ENCODE measurements at places on chromosomes 3 and 15.

GRCh38 chr15:85752124-85752475 lies 42.6 kb downstream of the KLHL25 start:
- no peak for DNase-seq

- DNase-seq, result no peak
These were observed 76.4 kb downstream of the DHX36 start for GRCh38 chr3:154247806-154248415.

DNA sequence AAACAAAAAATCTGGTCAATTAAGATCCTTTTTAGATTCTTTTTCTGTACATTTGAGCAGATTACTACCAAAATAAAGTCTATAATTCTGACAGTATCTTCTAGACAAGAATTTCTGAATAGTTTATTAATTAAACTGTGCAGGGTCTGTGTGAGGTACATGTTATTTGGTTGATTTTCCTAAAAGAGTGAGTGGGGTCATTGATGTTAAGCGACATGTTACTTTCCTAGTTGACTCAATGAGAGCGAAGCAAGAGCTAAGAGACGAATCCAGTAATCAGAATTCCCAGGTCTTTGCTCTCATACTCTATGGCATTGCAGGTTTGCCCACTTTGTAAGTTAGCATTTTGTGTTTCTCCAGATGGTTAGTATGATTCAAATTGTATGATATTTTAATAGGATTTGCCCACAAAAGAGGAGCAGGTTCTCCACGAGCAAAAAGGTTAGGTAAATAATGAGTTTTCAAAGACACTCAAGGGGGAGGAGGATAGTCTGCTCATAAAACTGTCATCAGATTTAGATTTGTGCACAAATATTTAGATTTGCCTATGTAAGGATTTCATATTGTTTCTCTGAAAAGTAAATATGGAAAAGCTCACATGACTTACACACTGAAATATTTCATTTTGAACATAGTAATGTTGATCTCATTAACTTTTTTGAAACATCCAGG lies 217.2 kb upstream of the CGNL1 start:
- no peak for DNase-seq

- peak; percentile 7 for DNase-seq
These were observed 319.2 kb downstream of the FGF12 start for GRCh38 chr3:192408007-192408646.

DNA sequence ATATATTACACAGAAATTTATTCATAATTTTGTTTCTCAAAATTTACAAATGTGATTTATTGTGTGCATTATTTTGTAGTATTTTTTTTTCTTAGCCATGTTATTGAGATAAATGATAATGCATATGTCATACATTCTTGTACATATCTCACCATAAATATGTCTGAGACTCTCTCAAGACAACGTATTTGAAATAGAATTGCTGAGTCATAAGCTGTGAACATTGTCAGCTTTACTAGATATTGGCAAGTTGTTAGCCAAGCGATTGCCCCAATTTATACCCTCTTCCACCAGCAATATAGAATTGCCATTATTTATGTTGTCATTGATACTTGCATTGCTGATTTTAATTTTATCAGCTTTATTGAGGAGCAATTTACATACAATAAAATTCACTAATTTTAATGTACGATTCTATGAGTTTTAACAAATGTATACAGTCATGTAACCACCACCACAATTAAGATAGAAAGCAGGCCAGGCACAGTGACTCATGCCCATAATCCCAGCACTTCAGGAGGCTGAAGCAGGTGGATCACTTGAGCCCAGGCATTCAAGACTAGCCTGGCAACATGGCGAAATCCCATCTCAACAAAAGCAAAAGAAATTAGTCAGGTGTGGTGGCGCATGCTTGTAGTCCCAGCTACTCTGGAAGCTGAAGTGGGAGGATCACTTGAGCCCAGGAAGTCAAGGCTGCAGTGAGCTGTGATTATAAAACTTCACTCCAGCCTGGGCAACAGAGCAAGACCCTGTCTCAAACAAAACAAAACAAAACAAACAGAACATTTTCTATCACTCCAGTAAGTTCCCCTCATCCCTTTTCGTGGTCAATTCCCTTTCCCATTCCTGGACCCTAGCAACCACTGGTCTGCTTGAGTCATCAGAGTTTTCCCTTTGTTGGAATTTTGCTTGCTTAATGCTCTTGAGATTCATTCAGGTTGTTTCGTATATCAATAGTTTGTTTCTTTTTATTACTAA lies 373.1 kb downstream of the MFSD1 start:
- peak; percentile 72 for DNase-seq

DNA sequence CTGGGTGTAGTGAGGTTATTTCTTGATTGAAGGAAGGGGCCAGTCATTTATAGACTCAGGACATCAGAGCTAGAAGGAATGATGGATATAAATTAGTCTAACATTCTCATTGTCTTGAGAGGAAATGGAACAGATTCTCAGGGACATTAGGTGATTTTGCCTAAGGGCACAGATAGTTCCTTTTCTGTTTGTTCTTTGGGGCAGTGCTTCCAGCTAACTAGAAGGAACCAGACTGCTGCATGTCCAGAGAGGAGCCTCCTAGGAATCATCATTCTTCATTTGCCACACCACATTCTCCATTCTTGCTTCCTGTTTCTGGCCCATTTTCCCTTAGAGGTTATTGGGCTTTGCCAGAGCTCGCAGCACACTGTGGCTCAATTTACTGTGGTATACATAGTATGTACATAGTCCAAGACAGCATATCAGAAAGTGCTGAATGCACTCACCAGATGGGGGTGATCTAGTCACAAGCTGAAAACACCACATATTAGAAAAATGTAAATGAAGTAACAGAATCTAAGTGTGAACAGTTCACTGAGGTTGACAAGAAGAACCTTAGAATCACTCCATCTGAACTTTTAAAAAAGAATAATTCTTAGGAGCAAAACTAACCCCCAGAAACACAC lies 62.7 kb upstream of the MYZAP start:
- DNase-seq, result no peak

GRCh38 chr3:169310184-169310939 lies 353.1 kb downstream of the MECOM start:
- DNase-seq, result no peak

- DNase-seq, result no peak
These were observed 323.4 kb upstream of the GOLIM4 start for GRCh38 chr3:168419091-168419490.

DNA sequence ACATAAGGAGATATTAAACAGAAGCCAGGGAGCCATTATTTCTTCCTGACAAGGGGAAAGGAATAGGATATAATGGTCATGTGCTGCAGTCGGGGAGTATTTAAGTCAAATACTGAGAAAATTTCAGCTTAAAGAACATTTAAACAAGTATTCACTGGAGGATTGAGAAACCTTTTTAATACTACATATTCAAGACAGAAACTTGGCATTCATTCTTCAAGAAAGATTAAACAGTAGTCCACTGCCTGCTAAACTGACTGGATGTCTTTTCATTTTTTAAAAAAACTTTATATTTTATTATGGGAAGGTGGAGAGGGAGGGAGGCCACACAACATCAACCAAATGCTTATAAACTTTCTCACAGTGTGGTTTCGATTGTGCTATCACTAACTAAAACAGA lies 107.4 kb upstream of the CBLB start:
- no peak for DNase-seq

GRCh38 chr3:14812196-14812790 lies 6.5 kb upstream of the FGD5 start:
- no peak for DNase-seq

Measured in mesenchymal stem cell (in vitro differentiated cells and primary cell).